Muscle of arm (tissue), 14 donors: ENCODE measurements at places on chromosomes 12 and 14. TPM values are rescaled to one million over a fixed set of nuclear protein-coding genes. Genes with fewer than 3 reads are reported as not detected.

The POLE gene
- polyA plus RNA-seq, result 31.7 TPM

The GZMB gene
- 0.38 TPM for polyA plus RNA-seq

The FAM186B gene
- polyA plus RNA-seq, result 0.92 TPM

The SPIC gene
- not detected for polyA plus RNA-seq

The HOXC6 gene
- polyA plus RNA-seq, result not detected

The ANG gene
- 2.4 TPM for polyA plus RNA-seq

The INSM2 gene
- polyA plus RNA-seq, result not detected

The KRT80 gene
- polyA plus RNA-seq, result 5.0 TPM

The MYF5 gene
- polyA plus RNA-seq, result 29.4 TPM

The OXA1L gene
- polyA plus RNA-seq, result 214 TPM

The RDH16 gene
- polyA plus RNA-seq, result 0.13 TPM

The LRRC10 gene
- polyA plus RNA-seq, result 0.07 TPM

The MYO1A gene
- not detected for polyA plus RNA-seq

The ASIC1 gene
- 10.2 TPM for polyA plus RNA-seq

The AMHR2 gene
- not detected for polyA plus RNA-seq

The IGF1 gene
- 18.1 TPM for polyA plus RNA-seq

The MSI1 gene
- 4.3 TPM for polyA plus RNA-seq

The PDZRN4 gene
- polyA plus RNA-seq, result 4.4 TPM

DNA sequence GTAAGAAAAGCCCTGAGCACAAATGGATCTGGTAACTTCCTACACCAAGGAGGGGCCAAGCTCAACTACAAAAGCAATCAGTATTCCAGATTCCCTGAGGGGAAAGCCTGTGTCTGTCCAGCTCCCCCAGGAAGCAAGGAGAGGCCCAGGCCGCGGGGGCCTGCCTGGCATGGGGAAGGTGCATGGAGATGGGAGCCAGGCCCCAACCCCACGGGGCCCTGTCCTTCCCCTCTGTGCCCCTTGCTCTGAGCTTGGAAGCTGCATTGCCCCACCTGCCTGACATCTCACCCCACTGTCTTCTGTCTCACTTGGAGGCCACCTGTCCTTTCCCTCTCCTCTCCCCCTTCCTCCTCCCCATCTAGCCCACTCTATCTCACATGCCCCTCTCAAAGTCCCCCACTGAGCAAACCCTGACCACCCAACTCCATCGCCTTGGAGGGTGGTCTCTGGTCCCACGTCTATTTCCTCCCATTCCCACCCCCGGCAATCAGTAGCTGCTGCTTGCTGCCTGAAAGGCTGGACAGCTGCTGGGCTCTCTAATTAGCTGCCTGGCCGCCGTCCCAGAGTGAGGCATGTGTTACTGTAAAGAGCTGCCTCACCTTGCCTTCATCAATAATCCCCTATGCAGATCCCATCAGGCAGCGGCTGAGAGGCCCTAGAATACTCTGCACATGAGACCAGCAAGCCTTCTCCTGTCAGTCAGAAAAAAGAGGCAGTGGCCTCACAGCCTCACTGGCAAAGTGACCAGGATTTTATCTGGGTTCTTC is 3.4 kb upstream of the TMEM229B start:
- no peak for DNase-seq

DNA sequence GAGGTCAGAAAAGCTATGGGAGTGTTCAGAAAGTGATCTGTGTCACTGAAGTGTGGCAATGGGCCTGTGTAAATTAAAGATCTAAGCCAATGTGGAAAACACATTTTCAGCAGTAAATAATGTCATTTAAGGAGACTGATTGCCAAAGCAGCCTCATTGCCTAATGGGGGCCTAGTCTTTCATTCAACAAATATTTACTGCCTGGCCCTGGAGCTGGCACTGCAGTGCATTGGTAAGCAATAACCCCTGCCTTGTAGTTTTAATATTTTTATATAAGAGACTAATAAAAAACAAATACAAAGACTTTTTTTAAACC is 326.6 kb downstream of the BTG1 start:
- DNase-seq, result no peak

- no peak for DNase-seq
Measured at GRCh38 chr14:42629553-42629952, 1022.9 kb downstream of the LRFN5 start.

DNA sequence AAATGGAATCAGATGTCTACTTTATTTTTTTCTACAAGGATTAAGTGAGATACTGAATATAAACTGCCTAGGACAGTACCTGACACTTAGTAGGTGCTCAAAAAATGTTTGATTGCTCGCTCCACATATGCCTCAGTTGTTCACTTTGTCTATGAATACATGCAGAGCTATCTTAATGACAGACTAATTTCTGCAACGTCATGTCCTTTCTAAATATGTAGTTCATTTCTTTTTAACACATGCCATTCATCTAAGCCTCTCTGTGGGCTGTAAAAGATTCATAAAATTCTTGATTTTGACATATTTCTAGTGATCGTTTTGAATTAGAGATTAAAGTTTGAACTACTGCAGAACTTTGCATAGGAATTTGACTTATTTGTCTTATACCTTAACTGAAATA is 176.3 kb upstream of the STXBP6 start:
- DNase-seq, result no peak

GRCh38 chr12:55996201-55996714 is 818 bp upstream of the SUOX start:
- DNase-seq, result peak; percentile 71

DNA sequence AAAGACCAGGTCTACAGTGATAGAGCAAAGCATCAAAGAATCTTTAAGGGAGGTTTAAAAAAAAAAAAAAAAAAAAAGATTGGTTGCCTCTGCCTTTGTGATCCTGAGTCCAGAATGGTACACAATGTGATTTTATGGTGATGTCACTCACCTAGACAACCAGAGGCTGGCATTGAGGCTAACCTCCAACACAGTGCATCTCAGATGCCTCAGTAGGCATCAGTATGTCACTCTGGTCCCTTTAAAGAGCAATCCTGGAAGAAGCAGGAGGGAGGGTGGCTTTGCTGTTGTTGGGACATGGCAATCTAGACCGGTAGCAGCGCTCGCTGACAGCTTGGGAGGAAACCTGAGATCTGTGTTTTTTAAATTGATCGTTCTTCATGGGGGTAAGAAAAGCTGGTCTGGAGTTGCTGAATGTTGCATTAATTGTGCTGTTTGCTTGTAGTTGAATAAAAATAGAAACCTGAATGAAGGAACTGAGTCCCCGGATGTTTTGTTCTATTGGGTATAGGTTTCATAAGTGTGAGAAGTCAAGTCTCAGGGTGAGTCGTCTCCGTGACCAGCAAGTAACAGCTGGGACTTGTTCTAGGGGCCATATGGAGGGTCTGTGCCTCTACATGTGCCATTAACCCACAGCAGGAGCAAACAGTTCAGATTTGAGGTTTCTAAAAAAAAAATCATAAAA is 9.3 kb downstream of the PEBP1 start:
- no peak for DNase-seq

DNA sequence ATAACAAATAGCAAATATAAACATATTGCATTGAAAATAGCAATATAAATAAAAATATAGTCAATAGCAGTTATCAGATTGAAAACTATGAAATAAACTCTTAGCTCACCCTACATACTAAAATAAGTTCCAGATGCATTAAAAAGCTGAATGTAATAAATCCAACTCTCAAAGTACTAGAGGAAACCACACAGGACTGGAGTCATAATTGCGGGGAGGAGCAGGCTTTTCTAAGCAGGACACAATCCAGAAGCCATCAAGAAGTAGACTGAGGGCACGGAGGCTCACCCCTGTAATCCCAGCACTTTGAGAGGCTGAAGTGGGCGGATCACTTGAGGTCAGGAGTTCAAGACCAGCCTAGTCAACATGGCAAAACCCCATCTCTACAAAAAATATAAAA is 22.2 kb downstream of the GSC start:
- DNase-seq, result no peak

GRCh38 chr12:43826681-43827080 is 9.2 kb upstream of the TMEM117 start:
- no peak for DNase-seq

DNA sequence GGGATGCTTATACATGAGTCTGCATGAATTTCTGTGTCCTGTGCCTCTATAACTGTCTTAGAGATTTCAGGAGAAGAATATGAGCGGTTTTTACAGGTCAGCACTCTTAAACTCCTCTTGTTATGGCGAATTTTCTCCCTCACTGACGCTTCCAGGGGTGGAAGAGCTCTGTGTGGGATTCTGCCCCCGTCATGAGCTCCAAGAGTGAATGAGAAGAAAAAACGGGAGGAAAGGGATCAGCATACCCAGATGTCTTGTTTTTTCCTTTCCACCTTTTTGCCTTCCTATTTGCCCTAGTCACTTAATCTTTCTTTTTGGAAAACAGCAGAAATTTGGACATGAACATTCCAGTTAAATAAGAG is 651 bp downstream of the PFKM start:
- no peak for DNase-seq

GRCh38 chr14:43855556-43855955 is 651.5 kb downstream of the FSCB start:
- no peak for DNase-seq

DNA sequence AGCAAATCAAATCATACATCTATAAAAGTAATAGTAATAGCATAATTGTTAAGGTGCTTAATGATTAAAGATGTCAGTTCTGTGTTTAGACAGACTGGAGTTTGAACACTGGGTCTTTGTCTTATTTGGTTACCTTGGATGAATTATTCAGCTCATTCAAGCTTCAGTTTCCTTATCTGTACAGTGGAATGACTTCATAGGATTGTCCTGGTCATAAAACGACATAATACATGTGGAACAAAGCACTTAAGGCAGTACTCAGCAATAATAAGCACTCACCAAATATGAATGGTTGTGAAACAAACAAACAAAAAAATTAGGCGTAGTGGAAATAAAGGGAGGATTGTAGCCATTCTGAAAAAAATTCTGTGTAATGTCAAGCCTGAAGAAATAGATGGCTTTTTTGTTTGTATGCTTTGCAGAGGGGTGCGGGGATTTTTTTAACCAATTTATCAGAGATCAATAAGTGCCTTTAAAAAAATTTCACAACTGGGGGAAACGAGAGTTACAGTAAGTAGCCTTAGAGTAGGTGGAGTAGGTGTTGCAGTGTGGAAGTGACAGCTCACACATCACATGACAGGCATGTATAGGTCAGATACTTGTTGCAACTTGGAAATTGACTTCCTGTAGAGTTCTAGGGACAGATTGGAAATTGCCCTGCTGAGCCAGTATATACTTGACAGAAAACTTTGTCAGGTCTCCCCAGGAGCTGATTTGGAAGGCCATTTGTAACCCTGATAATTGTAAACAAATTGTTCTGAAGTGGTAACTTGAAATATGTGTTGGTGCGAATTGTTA is 157.7 kb downstream of the SLC15A5 start:
- DNase-seq, result no peak

GRCh38 chr14:64726585-64726890 is 22.3 kb downstream of the PLEKHG3 start:
- no peak for DNase-seq

DNA sequence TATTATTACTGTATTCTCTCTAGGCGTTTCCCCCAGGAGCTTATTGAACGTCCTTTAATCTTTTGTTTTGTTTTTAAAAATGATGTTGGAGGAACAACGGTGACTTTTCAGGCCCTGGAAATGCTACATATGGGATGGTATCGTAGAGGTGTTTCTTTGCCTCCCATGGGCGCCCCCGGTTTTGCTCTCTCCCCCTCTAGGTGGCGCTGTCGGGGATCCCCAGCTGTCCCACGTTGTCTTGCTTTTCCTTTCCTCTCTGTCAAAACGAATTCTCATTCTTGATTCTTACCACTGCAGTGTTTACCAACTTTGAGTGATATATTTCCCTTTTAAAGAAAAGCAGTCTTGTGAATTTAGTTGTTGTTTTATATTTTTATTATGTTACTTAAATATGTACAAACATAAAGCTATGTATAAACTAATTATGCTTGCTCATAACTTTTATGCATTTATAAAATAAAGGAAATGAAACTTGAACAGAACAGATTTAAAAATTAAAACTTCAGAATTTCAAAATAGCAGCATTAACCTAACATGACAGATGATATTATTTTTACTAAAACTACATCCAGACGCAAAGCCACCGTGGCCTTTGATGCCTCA is 171.9 kb downstream of the RGS6 start:
- DNase-seq, result no peak

GRCh38 chr12:18718462-18718861 is 19.4 kb downstream of the PLCZ1 start:
- DNase-seq, result no peak

DNA sequence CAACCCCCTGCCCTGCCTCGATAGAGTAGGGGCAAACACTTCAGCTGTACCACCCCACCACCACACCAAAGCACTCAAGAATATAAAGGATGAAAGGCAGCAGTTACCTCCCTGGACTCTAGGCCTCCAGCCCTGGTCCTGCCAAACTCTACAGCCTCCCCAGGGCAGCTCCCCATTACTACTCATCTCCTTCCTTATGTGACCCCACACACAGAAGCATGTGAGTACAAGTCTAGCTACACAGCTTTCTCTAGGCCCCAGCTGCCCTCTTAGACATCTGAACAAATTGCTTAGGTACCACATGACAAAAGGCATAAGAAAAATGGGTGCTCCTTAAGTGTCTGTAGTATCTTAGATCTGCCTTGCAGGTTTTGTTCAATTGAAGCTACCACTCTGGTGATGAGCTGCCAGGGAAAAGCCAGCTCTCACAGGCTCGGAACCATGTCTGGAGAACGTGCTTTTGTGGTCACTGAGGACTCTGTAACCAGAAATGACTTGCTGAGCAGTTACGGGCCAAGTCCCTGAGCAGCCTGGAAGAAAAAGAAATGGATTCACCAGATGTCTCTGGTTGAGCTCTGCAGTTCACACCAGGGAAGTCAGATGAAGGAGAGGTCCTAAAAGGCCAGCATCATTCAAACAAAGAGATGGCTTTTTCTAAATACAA is 32.8 kb downstream of the FMNL3 start:
- peak; percentile 62 for DNase-seq

DNA sequence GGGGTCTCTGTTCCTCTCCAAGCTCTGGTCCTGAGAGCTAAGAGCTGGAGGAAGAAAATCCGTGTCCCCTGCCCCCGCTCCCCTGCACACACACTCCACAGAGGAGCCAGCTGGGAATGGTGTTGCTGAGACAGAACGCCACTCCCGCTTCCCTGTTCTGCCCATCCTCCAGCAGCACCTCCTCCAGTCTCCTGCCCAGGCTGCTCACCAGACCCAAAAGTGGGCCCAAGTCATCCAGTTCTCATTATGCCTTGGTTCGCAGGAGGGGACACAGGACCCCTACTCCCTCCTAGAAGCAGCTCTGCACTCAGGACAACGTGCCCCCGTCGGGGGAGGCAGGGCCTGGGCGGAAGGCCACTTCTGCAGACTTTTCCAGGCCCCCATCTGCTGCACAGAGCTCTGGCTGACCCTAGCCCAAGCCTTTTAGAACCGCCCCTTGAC is 830 bp upstream of the TRMT61A start:
- no peak for DNase-seq

GRCh38 chr14:105487449-105487985 is 831 bp downstream of the CRIP1 start:
- DNase-seq, result no peak

GRCh38 chr14:65231286-65231980 is 129.1 kb upstream of the MAX start:
- no peak for DNase-seq

GRCh38 chr12:65949971-65950370 is 125.7 kb downstream of the HMGA2 start:
- no peak for DNase-seq

- no peak for DNase-seq
Measured at GRCh38 chr14:51521764-51522163, 129.9 kb upstream of the FRMD6 start.

- DNase-seq, result no peak
Measured at GRCh38 chr12:12818701-12819100, 5.6 kb downstream of the DDX47 start.

- DNase-seq, result no peak
Measured at GRCh38 chr12:52127683-52128450, 48.4 kb downstream of the SMIM41 start.

GRCh38 chr14:102323102-102323501 is 3.6 kb downstream of the ZNF839 start:
- DNase-seq, result no peak
